ENCODE measurements at places on chromosomes 1 and 21. TPM values are rescaled to one million over a fixed set of nuclear protein-coding genes. Genes with fewer than 3 reads are reported as not detected.

DNA sequence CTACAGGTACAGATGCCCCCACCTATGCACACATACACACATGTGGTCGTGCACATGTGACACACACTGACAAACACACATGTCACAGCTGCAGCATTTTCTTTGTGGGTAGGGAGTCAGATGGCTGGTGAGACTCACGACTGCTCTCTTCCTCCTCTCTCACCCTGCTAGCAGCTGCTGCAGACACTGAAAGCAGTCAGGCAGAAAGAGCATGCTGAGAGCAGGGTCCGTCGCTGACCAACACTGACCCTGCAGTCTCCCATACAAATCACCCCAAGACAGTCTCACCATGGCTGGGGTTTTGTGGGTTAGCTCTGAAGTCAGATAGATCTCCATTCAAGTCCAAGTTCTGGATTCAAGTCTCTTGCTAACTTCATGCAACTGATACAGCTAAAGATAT lies 188.3 kb downstream of the ASTN1 start:
- no peaks in the 10 kb centered on the region for H3K27me3 ChIP-seq
- H3K4me1 ChIP-seq = no peaks in the 10 kb centered on the region
- no peak overlapping the region for H3K27ac ChIP-seq
- H3K4me3 ChIP-seq = no peak overlapping the region

DNA sequence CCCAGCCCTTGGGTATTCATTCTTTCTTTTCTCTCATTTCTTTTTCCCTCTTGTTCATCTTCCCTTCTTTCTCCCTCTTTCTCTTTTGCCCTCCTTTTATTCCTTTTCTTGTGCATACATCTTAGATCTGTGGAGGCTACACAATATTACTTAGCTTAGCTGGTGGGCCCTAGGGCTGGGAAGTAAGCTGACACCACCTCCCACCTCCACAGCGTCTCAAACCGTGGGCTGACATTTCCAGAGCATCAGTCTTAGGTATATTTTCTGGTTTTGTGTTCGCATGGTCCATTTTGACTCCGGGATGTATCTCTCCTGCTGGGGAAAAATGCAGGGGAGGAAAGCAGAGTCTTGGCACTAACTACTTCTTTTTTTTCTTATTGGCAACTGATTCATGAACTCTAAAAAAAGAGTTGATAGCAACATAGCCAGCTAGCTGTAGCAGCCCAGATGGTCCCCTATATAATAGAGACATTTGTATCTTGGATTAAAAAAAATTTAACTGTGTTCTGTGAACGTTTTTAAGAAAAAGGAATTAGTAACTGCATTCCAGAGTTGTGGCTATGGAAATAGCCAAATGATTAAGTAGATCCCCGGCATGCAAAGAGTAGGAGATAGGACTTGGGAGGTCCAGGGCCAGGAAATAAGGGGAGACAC lies 15.5 kb downstream of the CNIH3 start:
- no peaks in the 10 kb centered on the region for H3K36me3 ChIP-seq
- H3K4me3 ChIP-seq = no peak overlapping the region
- no peak for DNase-seq
- no peak overlapping the region for H3K27ac ChIP-seq
- H3K27me3 ChIP-seq = peaks cover 14% of the 10 kb centered on the region
- peaks cover 4% of the 10 kb centered on the region for H3K4me1 ChIP-seq

DNA sequence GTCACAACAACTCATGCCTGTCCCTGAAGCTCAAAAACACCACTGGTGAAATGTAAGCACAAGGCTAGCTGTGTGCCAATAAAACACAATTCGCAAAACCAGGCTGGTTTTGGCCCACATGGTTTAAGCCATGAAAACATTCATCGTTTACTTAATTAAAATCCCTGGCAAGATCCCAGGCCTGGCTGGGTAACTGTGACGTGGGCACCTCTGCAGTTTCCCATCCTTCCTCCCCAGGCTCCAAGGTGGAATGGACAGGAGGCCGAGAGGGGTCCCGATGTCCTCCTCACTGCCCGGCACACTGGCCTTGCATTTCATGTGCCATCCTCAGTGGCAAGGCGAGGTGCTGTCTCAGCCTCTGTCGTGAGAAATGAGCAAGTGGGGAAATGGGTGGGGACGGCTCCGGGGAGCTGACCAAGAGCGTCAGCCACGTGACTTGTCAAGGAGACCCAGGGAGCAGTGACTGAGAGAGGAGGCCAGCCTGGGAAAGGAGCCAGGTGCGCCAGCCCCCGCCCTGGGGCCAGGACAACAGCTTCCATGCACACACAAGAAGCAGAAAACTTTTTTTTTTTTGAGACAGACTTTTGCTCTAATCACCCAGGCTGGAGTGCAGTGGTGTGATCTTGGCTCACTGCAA lies 153.1 kb upstream of the RAB4A start:
- H3K4me1 ChIP-seq = peaks cover 9% of the 10 kb centered on the region
- H3K36me3 ChIP-seq = no peaks in the 10 kb centered on the region
- no peaks in the 10 kb centered on the region for H3K27me3 ChIP-seq

GRCh38 chr1:53129891-53130597 lies 12.4 kb downstream of the SLC1A7 start:
- no peak overlapping the region for H3K27ac ChIP-seq
- H3K4me1 ChIP-seq = peaks cover 8% of the 10 kb centered on the region
- no peak for DNase-seq
- H3K27me3 ChIP-seq = no peaks in the 10 kb centered on the region
- no peaks in the 10 kb centered on the region for H3K36me3 ChIP-seq
- no peak overlapping the region for H3K4me3 ChIP-seq

DNA sequence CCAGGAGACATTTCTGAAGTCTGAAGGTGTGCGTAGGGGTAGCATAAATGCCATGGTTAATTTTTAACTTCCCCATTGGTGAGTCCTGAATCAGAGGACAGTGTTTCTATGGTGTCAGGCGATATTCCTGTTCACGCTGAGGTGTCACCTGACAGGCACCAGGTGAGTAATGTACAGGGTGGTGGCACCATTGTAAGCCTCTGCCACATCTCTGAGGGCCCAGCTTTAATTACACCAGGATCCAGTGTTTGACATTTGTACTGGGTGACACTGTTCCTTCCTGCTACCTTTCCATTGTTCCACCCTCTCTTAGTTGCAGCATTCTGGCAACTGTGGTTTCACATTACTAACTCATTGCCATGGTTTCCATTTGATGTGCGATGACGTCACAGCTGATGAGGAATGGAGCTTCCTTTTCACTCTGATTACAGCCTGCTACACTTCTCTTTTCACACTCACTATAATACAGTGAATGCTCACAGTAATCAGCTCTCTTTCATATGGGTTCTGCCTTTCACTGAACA lies 40.6 kb upstream of the MARK1 start:
- H3K27ac ChIP-seq = no peak overlapping the region
- no peaks in the 10 kb centered on the region for H3K27me3 ChIP-seq
- H3K36me3 ChIP-seq = no peaks in the 10 kb centered on the region
- peak; percentile 26 for DNase-seq
- no peak overlapping the region for H3K4me3 ChIP-seq

DNA sequence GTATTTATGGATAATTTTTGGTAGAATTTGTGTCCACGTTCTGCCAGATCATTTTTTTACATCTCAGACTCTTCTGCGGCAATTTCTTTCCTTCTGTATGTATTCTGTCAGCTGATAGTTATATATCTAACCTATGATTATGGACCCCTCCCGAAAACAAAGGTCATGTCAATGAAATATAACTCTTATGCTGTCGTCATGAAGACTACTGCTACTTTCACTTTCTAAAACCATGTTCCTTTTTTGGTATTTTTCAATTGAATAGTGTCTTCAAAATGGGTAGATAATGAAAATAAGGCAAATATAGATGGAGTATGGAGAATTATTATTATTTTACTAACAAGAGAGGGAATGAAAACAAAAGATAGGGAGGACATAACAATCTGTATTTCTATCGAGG lies 3.2 kb downstream of the ANGPTL1 start:
- H3K4me3 ChIP-seq = no peak overlapping the region
- no peaks in the 10 kb centered on the region for H3K36me3 ChIP-seq
- peaks cover 6% of the 10 kb centered on the region for H3K4me1 ChIP-seq
- DNase-seq = no peak

- H3K4me3 ChIP-seq = no peak overlapping the region
- H3K4me1 ChIP-seq = peaks cover 10% of the 10 kb centered on the region
- H3K27me3 ChIP-seq = peaks cover 23% of the 10 kb centered on the region
- peaks cover 2% of the 10 kb centered on the region for H3K36me3 ChIP-seq
Measured at GRCh38 chr1:225657462-225657989, 4.6 kb upstream of the ENAH start.

DNA sequence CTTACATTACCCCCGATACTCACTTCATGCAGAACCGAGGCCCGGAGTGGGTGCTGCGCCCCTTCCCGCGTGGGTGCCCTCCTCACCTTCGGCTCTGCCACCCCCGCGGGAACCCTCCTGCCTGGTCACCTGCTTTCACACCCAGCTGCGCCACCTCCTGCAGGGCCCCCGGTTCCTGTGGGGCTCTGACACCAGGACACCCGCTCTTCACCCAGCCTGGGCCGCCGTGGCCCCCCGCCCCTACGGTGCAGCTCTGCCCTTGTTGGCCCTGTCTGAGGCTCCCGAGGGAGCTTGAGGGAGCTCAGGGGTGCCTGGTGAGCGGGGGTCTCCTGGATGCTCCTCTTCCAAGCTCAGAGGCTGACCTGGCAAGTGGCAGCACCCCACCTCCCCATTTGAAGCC lies 19.0 kb downstream of the RRP1 start:
- DNase-seq = no peak
- H3K4me1 ChIP-seq = peaks cover 18% of the 10 kb centered on the region
- no peak overlapping the region for H3K4me3 ChIP-seq
- H3K27ac ChIP-seq = no peak overlapping the region
- no peaks in the 10 kb centered on the region for H3K27me3 ChIP-seq
- peaks cover 8% of the 10 kb centered on the region for H3K36me3 ChIP-seq

- H3K4me3 ChIP-seq = no peak overlapping the region
- no peak for DNase-seq
- no peaks in the 10 kb centered on the region for H3K36me3 ChIP-seq
- H3K27ac ChIP-seq = no peak overlapping the region
Measured at GRCh38 chr1:152777510-152778137, 2.7 kb downstream of the LCE1F start.

GRCh38 chr1:161145832-161146231 lies 7.9 kb upstream of the UFC1 start:
- no peaks in the 10 kb centered on the region for H3K4me1 ChIP-seq
- no peaks in the 10 kb centered on the region for H3K36me3 ChIP-seq
- no peaks in the 10 kb centered on the region for H3K27me3 ChIP-seq
- H3K4me3 ChIP-seq = no peak overlapping the region
- no peak overlapping the region for H3K27ac ChIP-seq

GRCh38 chr1:23556635-23557470 lies 2.4 kb downstream of the ID3 start:
- peaks cover 62% of the 10 kb centered on the region for H3K4me1 ChIP-seq
- H3K27me3 ChIP-seq = peaks cover 20% of the 10 kb centered on the region
- peak overlapping the region; percentile 95 for H3K4me3 ChIP-seq
- no peak for DNase-seq
- peak overlapping the region; percentile 94 for H3K27ac ChIP-seq
- peaks cover 20% of the 10 kb centered on the region for H3K36me3 ChIP-seq

DNA sequence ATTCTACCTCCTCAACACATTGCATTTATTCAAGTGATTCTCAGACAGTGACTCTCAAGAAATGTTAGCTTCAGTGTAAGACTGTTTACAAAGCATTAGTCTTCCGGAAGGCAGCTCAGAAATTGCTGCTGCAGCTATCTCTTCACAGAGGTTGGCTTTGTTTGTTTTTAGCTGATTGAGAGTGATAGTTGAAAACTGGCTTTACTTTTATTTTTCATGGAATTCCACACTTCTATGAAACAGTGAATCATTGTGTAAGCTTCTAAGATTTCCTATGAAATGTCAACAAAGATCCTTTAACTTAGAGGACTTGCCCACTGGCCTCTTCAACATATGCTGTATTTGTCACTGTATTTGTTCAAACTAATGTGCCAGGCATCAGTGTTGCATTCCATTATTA lies 121.3 kb downstream of the TNNI3K start:
- no peaks in the 10 kb centered on the region for H3K36me3 ChIP-seq
- no peak for DNase-seq
- no peak overlapping the region for H3K4me3 ChIP-seq
- H3K27ac ChIP-seq = no peak overlapping the region

DNA sequence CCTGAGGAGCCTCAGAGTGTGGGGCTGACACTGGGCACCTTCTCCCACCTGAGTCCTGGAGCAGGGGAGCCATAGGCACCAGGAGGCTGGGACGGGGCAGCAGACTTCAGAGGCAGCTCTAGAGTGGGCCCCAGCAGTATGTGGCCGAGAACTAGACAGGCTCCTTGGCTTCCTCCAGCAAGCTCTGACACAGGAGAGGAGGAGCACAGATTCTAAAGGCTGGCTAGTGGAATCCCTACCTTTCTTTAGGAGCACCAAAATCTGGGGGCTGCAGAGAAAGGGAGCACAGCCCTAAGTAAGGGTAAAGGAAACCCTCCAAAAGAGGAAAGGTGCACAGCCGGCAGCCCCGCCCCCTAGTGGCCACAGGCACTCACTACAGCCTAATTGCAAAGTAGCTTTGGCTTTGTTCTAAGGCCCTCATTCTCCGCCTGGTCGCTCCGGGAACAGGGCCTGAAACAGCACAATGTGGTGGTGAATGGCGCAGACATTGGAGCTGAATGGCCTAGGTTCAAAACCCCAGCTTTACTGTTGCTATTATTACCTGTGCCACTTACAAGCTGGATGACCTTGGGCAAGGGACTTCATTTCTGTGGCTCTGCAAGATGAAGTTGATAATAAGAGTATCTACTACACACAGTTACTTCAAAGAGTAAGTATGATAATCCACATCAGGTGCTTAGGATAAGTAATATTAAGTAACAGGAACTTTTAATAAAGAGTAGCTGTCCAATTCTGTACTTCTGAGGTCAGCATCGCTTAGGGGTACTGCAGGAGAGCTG lies 8.8 kb upstream of the GUCA2A start:
- DNase-seq = peak; percentile 71
- H3K27me3 ChIP-seq = no peaks in the 10 kb centered on the region
- no peak overlapping the region for H3K27ac ChIP-seq

DNA sequence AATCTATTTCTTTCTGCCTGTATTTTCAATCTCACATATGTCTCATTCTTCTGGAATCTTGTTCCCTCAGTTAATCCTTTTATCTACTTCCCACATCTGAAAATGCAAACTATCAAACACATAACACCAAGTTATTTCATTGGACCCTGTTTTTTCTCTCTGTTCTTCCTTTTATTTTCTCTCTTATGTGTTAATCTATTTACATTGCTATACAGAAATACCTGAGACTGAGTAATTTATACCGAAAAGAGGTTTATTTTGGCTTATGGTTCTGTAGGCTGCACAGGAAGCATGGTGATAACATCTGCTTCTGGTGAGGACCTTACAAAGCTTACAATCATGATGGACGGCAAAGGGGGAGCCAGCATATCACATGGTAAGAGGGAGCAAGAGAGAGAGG lies 247.6 kb downstream of the TGFB2 start:
- H3K4me1 ChIP-seq = no peaks in the 10 kb centered on the region
- no peak overlapping the region for H3K4me3 ChIP-seq
- no peaks in the 10 kb centered on the region for H3K36me3 ChIP-seq
- no peak overlapping the region for H3K27ac ChIP-seq

- no peak overlapping the region for H3K4me3 ChIP-seq
- no peak overlapping the region for H3K27ac ChIP-seq
- H3K36me3 ChIP-seq = no peaks in the 10 kb centered on the region
- DNase-seq = no peak
Measured at GRCh38 chr1:29227511-29227910, 3.2 kb downstream of the MECR start.

The PROX1 gene
- total RNA-seq = not detected

The BSND gene
- 0.05 TPM for total RNA-seq

The FAM43B gene
- total RNA-seq = not detected

The UMODL1 gene
- total RNA-seq = not detected

The OLIG1 gene
- not detected for total RNA-seq

The TNFRSF4 gene
- total RNA-seq = 1.6 TPM

The CNKSR1 gene
- total RNA-seq = 1.4 TPM

The PAPPA2 gene
- 0.05 TPM for total RNA-seq

The OR10Z1 gene
- total RNA-seq = not detected

The KRTAP21-2 gene
- total RNA-seq = not detected

The OR6N1 gene
- total RNA-seq = not detected

Data from activated CD8-positive, alpha-beta T cell treated with anti-CD3 and anti-CD28 coated beads, Interleukin-2, amount 10 ng/mL, durations not matched to agents 7 days and 5 days (primary cell).